ENCODE measurements at places on chromosomes 13 and 19. TPM values are rescaled to one million over a fixed set of nuclear protein-coding genes. Genes with fewer than 3 reads are reported as not detected.
A peak's percentile ranks its signal among the peaks of the same experiment; 100 is the strongest.

DNA sequence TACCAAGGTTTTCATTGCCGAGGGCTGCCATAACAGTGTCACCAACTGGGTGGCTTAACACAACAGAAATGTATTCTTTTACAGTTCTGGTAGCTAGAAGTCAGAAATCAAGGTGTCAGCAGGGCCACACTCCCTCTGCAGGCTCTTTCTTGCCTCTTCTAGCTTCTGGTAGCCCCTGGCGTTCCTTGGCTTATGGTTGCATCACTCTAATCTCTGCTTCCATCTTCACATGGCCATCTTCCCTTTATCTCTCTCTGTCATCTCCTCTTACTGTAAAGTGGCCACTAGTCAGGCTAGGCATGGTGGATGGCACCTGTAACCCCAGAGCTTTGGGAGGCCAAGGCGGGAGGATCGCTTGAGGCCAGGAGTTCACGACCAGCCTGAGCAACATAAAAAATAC lies 38.0 kb upstream of the MRI1 start:
- DNase-seq = no peak
- peaks cover 10% of the 10 kb centered on the region for H3K4me1 ChIP-seq
- H3K27ac ChIP-seq = no peak overlapping the region
- H3K36me3 ChIP-seq = no peaks in the 10 kb centered on the region

Gene FAM32A
- 99.2 TPM for total RNA-seq

- H3K27me3 ChIP-seq = no peaks in the 10 kb centered on the region
- peak; percentile 37 for DNase-seq
- H3K36me3 ChIP-seq = no peaks in the 10 kb centered on the region
- peak overlapping the region; percentile 8 for H3K4me3 ChIP-seq
These were observed 816 bp downstream of the CCNP start for GRCh38 chr19:40225440-40226305.

DNA sequence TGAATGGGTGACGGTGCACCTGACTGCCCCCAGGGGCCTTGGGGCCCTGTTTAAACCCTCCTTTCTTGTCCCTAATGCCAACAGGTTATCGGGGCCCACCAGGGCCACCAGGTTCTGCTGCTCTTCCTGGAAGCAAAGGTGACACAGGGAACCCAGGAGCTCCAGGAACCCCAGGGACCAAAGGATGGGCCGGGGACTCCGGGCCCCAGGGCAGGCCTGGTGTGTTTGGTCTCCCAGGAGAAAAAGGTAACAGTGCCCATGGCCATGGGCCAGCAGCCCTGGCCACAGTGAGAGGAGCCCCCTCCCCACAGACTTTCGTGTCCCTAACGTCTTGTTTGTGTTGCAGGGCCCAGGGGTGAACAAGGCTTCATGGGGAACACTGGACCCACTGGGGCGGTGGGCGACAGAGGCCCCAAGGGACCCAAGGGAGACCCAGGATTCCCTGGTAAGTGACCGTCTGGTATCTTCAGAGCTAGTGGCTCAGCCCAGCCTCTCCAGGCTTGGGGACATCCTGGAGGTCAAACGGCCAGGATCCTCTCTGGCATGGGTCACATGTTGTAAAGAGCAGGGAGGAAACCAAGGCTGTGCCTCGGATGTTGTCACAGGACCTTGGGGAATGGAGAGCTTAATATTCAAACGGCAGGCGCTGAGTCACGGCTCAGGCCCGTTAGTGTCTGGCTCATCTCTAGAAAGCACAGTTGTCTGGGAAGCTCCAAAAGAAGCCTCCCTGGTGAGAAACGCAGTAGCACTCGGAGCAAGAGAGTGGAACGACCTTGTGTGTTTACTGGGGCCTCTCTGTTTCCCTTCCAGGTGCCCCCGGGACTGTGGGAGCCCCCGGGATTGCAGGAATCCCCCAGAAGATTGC lies 58.3 kb downstream of the RAB20 start:
- H3K36me3 ChIP-seq = peaks cover 93% of the 10 kb centered on the region
- DNase-seq = peak; percentile 12
- no peaks in the 10 kb centered on the region for H3K27me3 ChIP-seq
- no peak overlapping the region for H3K4me3 ChIP-seq

- DNase-seq = peak; percentile 63
- no peak overlapping the region for H3K4me3 ChIP-seq
- H3K36me3 ChIP-seq = peaks cover 5% of the 10 kb centered on the region
- H3K4me1 ChIP-seq = no peaks in the 10 kb centered on the region
- H3K27me3 ChIP-seq = no peaks in the 10 kb centered on the region
- H3K27ac ChIP-seq = no peak overlapping the region
These were observed 7.7 kb upstream of the GPR18 start for GRCh38 chr13:99265821-99266426.

DNA sequence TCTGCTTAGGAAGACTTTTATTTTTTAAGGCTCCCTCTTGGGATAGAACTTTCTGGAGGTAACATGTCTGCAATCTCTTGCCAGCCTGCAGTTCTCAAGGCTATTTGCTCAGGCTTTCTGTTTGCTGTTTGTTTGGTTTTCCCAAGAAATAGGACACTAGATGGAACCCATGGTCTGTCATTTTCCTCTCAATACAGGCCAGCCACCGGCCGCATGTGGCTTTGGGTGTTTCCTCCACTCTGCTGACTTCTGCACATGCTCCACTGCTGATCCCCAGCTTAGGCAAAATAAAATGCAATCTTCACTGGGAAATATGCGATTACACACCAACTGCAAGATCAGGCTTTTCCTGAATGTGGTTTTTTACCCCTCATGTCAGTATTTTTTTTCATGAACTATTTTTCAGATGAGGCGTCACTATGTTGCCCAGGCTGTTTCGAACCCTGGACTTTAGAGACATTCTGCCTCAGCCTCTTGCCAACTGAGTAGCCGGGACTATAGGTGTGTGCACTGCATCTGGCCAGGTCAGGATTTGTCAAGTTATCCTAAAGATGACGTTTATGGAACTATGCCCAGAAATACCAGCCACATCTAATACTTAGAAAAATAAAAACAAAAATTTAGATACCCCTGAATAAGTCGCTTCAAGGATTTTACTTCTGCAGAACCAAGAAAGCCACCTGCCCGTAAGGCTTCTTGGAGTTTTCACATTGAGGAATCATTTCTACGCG lies 94.3 kb upstream of the PABPC3 start:
- H3K36me3 ChIP-seq = no peaks in the 10 kb centered on the region
- no peaks in the 10 kb centered on the region for H3K27me3 ChIP-seq
- H3K4me3 ChIP-seq = no peak overlapping the region
- no peak overlapping the region for H3K27ac ChIP-seq
- DNase-seq = no peak

Gene PRODH2
- total RNA-seq = not detected

Gene DAND5
- total RNA-seq = not detected

Gene ATXN8OS
- total RNA-seq = not detected

DNA sequence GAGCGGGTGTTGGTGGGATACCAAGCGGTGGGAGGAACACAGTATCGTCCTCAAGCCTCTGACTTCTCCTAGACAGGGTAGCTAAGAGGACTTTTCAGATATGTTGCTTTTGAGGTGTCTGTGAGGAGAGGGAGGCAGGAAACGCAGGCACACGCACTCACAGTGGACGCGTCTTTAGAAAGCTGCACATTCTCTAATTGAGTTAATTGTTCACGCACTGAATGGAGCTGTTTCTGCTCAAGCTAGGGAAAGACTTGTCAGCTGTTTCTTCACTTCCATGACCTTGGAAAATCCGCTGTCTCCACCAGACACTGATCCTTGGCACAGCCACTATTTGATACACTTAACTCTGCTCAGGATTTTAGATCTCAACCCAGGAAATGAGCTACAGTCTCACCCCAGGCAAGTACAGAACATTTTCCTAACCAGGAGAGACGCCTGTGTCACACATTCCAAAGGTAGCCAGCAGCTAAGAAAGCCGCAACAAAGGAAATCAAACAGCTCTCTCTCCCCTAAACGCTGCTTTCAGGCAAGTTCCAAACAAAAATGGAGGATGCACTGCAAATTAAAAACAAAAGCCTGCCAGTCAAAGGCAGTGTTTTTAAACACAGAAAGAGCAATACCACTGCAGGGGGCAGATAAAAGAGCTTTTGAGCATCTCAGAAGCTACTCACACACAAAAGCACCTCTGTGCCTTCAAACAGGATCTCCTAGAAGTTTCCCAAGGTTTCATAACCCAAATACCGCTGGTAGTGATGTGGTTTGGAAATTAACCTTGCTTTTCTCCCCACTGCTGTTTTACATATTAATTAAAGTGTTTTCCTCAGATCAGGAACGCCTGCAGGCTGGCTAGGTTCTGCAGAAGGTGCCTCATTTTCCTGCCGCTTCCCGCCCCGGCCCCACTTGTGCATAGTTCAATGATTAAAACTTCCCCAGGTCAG lies 57.3 kb downstream of the IRS2 start:
- H3K27ac ChIP-seq = no peak overlapping the region
- peaks cover 37% of the 10 kb centered on the region for H3K27me3 ChIP-seq
- no peak overlapping the region for H3K4me3 ChIP-seq

Gene PLVAP
- total RNA-seq = not detected

DNA sequence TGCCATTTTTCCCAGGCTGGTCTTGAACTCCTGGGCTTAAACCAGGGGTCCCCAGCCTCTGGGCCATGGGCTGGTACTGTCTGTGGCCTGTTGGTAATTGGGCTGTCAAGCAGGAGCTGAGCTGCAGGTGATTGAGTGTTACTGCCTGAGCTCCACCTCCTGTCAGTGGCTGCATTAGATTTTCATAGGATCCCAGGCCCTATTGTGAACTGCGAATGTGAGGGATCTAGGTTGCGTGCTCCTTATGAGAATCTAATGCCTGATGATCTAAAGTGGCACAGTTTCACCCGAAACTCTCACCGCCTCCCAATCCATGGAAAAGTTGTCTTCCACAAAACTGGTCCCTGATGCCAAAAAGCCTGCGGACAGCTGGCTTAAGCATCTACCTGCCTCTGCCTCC lies 16.6 kb upstream of the ZNF536 start:
- no peaks in the 10 kb centered on the region for H3K36me3 ChIP-seq
- H3K4me3 ChIP-seq = no peak overlapping the region
- no peaks in the 10 kb centered on the region for H3K27me3 ChIP-seq
- no peaks in the 10 kb centered on the region for H3K4me1 ChIP-seq
- H3K27ac ChIP-seq = no peak overlapping the region

Gene C5AR1
- total RNA-seq = not detected

Gene GPR12
- not detected for total RNA-seq

GRCh38 chr19:5017235-5017634 lies 48.3 kb downstream of the KDM4B start:
- H3K4me3 ChIP-seq = no peak overlapping the region
- no peak for DNase-seq
- no peaks in the 10 kb centered on the region for H3K27me3 ChIP-seq
- H3K27ac ChIP-seq = no peak overlapping the region
- 0 out of 2 replicates have a peak, but pooled peaks cover 4% of the 10 kb centered on the region for H3K4me1 ChIP-seq

GRCh38 chr19:51194527-51195315 lies 30.2 kb upstream of the CD33 start:
- no peak overlapping the region for H3K4me3 ChIP-seq
- no peaks in the 10 kb centered on the region for H3K36me3 ChIP-seq
- no peak for DNase-seq
- H3K27ac ChIP-seq = no peak overlapping the region
- H3K4me1 ChIP-seq = no peaks in the 10 kb centered on the region
- no peaks in the 10 kb centered on the region for H3K27me3 ChIP-seq

Gene NFKBIB
- total RNA-seq = 7.5 TPM

DNA sequence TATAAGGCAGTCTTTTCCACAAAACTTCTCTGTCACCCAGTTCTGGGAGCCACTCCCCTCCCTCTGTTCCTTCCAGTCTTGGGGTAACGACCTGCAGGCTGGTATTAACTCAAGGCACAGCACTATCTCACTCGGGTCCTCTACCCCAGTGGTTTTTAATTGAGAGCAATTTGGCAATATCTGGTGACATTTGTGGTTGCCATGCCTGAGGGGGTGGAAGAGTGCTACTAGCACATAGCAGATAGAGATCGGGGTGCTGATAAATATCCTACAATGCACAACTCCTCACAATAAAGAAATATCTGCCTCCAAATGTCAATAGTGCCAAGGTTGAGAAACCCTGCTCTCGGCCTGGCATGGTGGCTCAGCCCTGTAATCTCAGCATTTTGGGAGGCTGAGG lies 117.7 kb upstream of the ABCC4 start:
- no peaks in the 10 kb centered on the region for H3K4me1 ChIP-seq
- no peak for DNase-seq
- no peak overlapping the region for H3K4me3 ChIP-seq
- no peak overlapping the region for H3K27ac ChIP-seq
- no peaks in the 10 kb centered on the region for H3K36me3 ChIP-seq

DNA sequence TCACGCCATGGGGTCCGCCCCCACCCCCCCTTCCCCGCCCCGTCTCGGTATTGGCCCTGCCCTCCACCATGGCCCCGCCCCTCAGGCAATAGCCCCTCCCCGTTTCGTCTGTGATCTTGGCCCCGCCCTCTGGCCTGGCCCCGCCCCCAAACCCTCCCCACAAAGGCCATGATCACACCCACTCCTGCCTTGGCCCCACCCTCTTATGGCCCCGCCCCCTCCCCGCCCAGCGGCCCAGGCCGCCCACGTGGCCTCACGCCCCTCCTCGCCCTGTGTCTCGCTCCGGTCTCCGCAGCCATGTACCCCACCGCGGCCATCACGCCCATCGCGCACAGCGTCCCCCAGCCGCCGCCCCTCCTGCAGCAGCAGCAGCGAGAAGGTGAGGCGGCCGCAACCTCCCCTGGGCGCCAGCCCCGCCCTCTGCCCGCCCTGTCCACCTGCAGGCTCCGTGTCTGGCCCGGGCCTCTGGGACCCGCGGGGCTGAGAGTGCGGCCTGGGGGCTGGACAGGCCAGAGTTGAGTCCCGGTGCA lies 61.3 kb downstream of the CELF5 start:
- H3K36me3 ChIP-seq = no peaks in the 10 kb centered on the region
- no peak overlapping the region for H3K27ac ChIP-seq
- H3K4me1 ChIP-seq = no peaks in the 10 kb centered on the region
- H3K27me3 ChIP-seq = peaks cover 38% of the 10 kb centered on the region

- H3K27ac ChIP-seq = no peak overlapping the region
- H3K4me1 ChIP-seq = no peaks in the 10 kb centered on the region
- H3K36me3 ChIP-seq = no peaks in the 10 kb centered on the region
- H3K27me3 ChIP-seq = no peaks in the 10 kb centered on the region
- no peak for DNase-seq
These were observed 1692.9 kb upstream of the SLC10A2 start for GRCh38 chr13:104759069-104759468.

DNA sequence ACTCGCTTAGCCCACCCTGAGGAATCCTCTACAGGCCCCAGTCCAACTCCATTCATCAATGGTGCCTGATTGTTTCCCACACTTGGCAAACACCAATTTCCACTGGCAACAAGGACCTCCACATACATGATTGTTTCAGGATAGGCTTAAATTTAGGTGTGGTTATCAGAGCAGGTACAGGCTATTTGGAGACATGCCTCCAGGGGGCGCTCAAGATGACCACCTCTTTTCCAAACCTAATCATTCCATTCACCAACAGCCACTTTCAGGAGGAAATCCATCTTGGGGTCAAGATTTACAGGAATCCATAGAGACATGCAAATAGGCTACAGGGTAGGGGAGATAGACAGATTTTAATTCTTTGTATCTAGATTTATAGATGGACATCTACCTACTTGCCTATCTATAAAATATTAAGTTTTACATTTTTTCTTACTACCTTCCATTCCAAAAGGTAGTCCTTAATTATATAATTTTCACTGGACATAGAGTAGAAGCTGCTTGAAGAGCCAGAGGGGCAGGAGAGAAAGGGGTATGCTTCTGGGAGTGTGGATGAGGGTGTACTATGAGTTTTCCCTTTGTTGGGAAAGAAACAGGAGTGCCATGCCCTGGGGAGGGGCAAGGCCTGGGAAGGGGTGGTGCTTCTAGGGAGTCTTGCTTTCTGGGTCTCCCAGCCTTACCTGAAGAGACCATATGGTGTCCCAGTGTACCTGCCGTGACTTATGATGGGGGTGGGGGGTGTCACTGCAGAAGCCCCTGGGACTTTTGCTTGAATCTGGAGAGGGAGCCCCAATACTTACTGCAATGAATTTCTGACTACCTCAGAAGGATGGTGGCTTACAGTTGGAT lies 14.1 kb upstream of the PCDH8 start:
- no peaks in the 10 kb centered on the region for H3K4me1 ChIP-seq
- no peaks in the 10 kb centered on the region for H3K36me3 ChIP-seq
- no peak overlapping the region for H3K27ac ChIP-seq
- no peak for DNase-seq

Measured in IMR-90 (cell line).